Nephron progenitor cell (in vitro differentiated cells): ENCODE measurements at places on chromosomes 6 and 20.

- DNase-seq = no peak
These were observed 350.9 kb downstream of the SMOC2 start for GRCh38 chr6:168791917-168792316.

DNA sequence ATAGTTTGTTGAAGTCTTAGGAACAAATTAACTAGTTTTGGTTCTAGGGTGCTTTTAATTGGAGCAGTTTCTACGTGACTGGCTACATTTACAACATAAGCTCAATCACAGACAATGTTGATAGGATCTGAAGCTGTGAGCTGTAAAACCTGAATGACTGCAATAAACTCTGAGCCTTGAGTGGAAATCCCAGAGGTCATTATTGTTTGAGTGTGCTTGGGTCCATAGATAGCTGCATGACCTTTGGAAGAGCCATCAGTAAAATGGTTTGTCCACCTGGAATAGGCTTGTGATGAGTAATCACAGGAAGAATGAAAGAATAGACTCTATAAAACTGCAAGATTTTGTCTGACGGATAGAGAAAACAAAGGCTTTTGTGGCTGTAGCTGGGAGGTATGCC is 26.7 kb downstream of the HLA-DRB1 start:
- DNase-seq = no peak

DNA sequence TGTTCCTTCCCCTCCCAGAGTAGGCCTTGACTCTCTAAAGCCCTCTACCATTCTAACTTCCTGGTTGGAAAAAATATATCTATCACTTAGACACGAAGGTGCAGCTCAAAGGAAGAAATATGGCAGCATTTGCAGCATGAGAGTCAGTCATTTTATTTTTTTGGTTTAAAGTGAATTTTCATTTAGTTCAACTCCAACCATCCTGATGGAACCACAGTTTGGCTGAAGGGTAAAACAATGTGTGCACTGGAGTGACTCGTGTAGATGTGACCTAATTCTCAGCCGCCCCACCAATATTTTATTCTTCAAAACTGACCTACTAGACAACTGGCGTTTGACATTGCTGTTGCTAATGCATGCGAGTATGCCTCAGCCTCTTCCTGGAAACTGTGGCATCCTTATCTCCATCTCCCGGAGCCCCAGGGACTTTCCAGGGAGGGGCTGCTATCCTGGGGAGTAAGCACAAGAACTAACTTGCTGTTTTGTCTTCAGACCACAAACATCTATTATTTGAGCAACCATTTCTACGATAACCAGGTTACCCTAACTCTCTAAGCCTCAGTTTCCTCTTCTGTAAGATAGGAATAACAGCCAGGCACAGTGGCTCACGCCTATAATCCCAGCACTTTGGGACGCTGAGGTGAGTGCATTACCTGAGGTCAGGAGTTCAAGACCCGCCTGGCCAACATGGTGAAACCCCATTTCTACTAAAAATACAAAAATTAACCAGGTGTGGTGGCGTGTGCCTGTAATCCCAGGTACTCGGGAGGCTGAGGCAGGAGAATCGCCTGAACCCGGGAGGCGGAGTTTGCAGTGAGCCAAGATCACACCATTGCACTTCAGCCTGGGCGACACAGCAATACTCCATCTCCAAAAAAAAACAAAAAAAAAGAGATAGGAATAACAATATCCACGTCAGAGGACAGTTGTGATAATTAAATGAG is 148.7 kb upstream of the JARID2 start:
- no peak for DNase-seq

- DNase-seq = no peak
These were observed 644.1 kb upstream of the CITED2 start for GRCh38 chr6:140018588-140018987.

DNA sequence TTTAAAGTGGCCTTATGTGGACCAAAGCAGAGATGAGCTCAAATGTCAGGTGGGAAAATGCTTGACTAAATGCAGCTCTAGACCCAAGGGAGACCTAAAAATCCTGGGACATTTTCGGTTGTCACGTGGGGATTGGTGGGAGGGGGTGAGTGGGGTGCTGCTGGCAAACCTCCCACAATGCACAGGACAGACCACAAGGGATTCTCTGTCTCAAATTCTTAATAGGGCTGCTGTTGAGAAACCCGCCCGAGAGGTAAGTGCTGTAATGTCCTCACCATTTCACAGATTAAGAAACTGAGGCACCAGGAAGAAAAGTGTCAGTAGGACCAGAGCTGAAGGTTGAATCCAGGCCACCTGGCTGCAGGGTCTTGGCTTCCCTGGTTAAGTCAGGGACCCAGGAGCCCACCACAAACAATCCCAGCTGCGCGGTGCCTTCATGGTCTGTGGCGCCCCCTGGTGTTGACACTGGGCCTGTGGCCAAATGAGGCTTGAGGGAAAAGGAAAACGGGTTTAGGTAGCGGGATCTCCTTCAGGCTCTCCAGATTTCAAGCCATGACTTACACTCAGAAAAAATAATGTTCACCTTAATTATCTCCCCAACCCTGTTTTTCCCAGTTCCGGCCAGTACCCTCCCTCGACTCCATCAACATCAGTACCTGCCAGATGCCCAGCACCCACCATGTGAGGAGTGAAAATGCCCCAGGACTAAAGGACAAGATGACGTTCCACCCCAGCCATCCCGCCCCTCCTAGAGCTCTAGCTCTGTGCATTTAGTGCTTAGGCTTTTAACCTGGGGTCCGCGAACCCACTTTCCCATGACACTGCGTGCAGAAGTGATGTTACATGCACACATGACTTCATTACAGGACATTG is 7.2 kb downstream of the HLA-G start:
- peak; percentile 75 for DNase-seq

DNA sequence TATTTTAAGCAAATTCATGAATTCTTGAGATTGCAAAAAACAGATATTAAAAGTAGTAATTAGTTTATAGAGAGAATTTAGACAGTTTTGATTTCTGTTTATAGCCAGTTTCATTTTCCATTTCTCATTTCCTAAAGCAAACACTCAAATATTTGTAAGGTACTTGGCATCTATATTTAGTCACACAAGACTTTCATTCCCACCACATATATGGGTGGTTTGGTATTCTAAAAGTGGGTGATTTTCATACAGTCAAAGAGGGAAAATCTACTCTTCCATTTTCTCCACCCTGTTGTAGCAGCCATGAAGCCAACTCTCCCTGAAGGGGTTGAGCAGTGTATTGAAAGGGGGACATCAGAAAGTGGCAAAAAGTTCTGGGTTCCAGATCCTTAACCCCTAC is 181.1 kb upstream of the SUPT3H start:
- no peak for DNase-seq

GRCh38 chr6:114032721-114033120 is 61.8 kb upstream of the HDAC2 start:
- no peak for DNase-seq

DNA sequence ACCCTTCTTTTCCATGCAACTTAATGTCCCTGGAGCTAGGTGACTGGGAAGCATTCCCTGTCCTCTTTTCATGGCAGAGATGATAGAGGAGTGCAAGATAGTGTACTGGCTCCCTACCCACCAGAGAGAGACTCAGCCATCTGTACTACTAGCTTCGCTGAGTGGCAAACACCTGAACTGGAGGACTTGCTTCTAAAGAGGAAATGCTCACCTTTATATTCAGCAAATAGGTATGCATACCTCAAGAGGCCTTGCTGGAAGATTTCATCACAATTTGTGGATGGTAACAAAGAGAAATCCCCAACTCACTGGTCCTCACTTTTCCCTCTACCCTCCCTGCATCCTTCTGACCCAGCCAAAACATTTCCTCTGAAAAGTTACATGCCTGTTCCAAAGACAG is 124.1 kb downstream of the FOXA2 start:
- DNase-seq = no peak

GRCh38 chr20:19631410-19631809 is 126.6 kb upstream of the RIN2 start:
- no peak for DNase-seq

- DNase-seq = no peak
These were observed 49.3 kb upstream of the CD2AP start for GRCh38 chr6:47428288-47428687.

- no peak for DNase-seq
These were observed 584.1 kb downstream of the MAFB start for GRCh38 chr20:40104959-40105358.
